ENCODE measurements at places on chromosomes 5 and 9.

DNA sequence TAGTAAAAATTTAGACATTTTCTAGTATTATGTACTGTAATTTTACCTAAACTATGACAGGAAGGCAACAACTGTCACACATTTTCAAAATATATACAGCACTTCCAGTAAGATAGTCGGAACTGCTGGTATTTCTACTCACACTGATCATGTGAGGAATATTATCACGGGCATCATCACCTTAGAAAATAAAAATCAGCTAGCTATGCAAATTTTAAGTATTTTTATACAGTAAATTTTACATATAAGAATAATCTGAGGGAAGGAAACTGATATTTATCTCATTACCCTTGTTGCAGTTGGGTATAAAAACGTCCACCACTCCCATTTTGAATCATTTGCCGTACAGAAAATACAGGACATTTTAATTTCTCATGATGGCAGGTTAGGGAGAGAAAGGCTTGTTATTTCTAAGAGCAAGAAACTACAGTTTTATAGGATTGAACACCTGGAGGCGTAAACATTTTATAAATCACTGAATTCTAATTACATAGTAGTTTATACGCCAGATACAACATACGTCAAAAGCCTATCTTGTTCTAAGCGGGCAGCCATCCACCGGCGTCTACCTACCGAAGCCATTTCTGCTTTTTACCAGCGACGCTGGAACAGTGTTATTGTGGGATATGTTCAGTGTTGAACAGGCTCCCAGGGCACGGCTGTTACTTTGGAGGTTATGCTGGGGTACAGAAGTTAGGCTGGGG, 729 bp upstream of the TNPO1 start:
- DNase-seq, result no peak

GRCh38 chr5:10229306-10230048, 20.2 kb downstream of the ATPSCKMT start:
- no peak for DNase-seq

DNA sequence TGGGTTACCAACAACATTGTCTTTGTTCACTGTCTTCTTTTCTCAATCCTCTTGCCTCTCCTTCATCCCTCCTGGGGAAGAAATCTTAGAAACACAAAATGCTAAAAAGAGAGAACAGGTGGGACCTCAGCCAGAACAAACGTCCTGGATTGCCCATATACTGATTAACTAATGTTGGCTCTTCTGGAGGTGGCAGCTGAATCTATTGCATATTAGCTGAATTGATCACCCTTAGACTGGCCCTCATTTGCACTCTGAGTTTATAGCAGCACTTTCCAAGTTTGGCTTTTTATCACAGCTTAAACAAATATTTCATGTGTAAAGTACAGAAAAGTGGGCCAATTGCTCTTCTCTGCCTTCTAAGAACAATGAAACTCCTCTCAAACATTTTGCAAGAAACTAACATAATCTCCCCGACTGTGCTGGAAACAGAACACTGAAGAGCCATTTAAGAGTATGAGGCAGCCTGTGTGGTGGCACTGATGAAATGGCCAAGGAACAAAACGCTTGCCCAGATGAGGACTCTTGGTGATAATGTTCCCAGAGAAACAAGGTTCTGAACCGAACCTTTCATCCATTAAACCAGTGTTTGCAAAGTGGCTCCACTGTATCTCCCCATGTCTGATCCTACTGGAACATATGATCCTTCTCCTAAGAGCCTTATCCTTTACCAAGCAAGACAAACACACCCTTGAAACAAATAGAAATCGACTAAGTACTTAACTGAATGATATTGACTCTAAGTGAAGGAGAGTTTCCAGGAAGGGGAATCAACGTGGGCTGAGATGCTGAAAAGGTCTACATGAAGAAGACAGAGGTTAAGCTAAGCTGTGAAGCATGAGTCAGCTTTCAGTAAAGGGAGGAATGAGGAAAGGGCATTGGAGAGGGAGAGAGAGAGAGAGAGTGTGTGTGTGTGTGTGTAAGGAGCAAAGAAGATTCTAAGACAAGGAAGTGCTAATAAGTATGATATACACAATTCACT, 83.2 kb upstream of the LIFR start:
- no peak for DNase-seq

DNA sequence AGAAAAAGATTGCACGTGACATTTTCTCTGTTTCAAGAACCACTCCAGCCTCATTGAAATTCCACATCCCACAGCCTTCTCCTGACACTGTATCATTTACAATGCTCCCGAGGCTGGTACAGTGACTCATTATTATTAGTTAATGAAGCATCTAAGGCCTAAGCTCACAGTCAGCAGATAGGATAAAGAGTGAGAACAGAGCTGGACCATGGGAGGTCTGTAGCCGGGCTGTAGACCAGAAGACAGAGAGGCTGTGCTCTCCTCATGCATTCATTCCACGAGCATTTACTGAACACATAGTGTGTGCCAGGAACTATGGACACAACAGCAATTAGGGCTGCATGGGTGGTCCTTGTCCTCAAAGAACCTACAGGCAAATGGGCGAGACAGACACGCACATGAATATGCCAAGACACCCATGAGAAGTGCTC, 47.3 kb upstream of the GALNT10 start:
- DNase-seq, result no peak

- DNase-seq, result no peak
These were observed 197.0 kb upstream of the DMAC1 start for GRCh38 chr9:7996558-7996957.

DNA sequence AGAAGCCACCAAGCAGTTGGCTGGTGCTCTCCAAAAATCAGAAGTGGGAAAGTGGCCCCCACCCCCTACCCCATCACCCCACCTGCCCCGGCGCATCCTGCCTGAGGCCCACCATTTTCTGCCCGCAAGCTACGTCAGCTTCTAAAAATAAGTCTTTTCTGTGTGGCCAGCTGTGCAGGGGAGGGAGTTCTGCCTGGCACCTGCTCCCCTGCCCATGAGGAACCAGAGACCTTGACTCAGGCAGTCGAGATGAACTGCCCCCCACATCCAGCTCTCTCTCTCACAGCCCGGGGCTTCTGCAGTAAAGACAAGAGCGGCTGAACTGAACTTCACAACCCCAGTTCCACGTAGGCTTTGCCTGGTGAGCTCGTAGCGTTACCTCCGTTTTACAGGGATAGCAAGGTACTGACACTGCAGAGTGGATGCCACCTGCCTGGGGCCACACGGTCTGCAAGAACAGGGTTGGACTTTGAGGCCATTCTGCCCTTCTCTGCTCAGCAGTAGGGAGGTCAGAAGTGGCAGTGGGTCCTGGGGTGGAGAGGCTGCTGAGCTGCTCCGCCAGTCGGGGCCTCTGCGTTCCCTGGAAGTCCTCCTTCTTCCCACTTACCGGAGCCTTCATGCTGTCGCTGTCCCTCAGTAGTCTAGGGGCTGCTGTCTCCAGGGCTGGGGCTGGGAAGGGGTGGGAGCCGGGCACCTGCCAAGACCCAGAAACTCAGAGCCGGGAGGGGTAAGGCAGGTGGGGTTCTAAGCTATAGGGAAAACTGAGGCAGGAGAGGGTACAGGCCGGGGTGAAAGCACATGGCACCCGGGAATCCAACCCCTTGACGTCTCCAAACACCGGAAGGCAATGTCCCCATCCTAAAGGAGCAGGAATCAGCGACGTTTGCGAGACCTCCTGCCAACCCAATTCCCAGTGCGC, 781 bp downstream of the ST6GALNAC4 start:
- no peak for DNase-seq

- DNase-seq, result no peak
These were observed 75.8 kb downstream of the INIP start for GRCh38 chr9:112642126-112642525.

GRCh38 chr5:151085517-151086041, 4.7 kb upstream of the TNIP1 start:
- DNase-seq, result no peak

- DNase-seq, result no peak
These were observed 1.4 kb upstream of the C5orf15 start for GRCh38 chr5:133969654-133970324.

GRCh38 chr9:103377667-103378066, 382.5 kb downstream of the CYLC2 start:
- no peak for DNase-seq

DNA sequence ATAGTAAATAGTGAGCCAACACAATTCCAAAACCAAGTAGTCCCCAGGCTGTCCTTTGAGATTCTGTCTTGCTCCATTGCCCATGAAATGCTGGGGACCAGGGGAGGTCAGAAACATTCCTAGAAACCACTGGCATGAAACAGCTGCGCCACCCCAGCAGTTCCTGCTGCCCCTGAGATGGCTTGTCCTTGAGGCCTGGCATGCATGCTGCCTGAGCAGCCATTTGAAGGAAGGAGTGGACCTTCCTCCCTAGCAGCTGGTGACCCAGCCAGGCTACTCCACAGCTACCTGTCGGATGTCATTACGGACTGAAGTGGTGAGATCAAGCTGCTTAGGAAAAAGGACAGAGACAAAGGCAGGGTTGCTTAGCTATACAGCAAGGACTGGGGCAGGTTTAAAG, 260.6 kb downstream of the DENND1A start:
- DNase-seq, result no peak

- no peak for DNase-seq
These were observed 301.2 kb downstream of the KIAA0825 start for GRCh38 chr5:94316916-94317838.

GRCh38 chr5:122385286-122385685, 73.2 kb downstream of the SNCAIP start:
- no peak for DNase-seq

- DNase-seq, result no peak
These were observed 9.3 kb downstream of the PCDHGA12 start for GRCh38 chr5:141439411-141440141.

DNA sequence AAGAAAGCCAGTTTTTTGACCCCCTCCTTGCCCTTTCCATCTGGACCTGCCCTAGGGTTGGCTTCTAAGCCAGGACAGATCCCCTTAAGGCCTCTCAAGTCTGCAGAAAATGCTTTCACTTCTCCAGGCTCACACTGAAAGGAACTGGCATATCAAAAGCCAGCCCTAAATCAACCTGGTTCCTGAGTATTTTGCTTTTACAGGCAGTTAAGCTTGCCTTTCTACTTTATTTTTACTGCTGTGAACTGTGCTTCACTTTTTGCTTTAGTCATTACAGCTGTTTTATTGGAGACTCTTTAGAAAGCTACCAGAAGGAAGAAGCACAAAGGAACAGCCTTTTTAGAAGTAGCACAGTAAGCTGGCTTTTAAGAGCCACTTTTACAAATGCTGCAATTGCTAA, 5.0 kb downstream of the TARS1 start:
- no peak for DNase-seq

DNA sequence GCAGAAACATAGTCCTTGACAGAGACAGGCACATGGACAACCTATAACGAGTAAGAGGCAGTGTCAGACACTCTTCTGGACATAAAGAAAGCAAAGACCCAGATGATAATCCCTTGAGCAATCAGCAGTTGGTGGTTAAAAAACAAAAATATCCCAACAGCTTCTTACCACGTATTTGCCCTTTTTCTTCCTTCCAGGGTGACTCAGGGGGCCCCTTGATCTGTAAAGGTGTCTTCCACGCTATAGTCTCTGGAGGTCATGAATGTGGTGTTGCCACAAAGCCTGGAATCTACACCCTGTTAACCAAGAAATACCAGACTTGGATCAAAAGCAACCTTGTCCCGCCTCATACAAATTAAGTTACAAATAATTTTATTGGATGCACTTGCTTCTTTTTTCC, 9.5 kb downstream of the GZMK start:
- DNase-seq, result no peak

- DNase-seq, result no peak
These were observed 265.0 kb downstream of the TRPM3 start for GRCh38 chr9:70856411-70856810.

- no peak for DNase-seq
These were observed 4.7 kb downstream of the EGFL7 start for GRCh38 chr9:136667214-136667939.

GRCh38 chr5:181259974-181260719, 796 bp downstream of the TRIM52 start:
- DNase-seq, result no peak

DNA sequence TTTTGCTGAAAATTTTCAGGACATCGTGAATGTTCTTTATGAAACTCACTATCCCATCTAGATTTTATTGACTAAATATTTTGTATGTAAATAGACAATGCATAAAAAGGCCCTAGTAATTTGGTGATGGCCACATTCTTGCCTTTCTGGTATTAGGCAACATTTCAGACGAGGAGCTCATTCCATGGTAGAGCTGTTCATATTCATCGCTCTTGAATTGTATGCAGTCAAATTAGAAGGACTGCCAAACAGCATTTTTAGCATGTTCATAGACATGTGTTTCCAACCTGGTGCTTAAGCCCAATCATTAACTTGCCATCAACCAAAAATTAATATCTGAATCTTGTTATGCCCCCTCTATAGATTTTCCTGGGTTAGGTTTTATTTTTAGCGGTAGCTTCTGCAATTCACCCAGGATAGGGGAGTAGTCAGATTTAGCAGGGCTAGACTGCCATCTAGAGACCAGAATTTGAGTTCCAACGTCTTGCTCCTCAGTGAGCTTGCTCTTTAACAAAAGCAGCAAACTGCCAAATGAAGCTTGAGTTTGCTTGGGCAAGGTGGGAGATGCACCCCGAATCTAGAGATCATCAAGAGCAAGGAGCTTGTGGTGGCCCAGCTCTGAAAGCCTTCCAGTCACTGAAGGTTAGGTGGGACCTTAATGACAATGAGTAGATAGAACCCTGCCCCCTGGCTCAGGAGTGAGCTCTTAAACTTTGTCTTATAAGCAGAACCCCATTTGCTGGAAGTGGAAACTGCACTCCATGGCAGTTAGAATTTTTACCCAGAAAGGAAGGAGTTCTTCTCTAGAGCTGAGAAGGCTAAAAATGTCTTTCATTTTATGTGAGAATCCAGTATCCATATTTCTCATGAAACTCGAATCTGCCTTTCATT, 456.2 kb downstream of the RASEF start:
- no peak for DNase-seq

- DNase-seq, result no peak
These were observed 147.9 kb downstream of the MACROH2A1 start for GRCh38 chr5:135251093-135251492.

DNA sequence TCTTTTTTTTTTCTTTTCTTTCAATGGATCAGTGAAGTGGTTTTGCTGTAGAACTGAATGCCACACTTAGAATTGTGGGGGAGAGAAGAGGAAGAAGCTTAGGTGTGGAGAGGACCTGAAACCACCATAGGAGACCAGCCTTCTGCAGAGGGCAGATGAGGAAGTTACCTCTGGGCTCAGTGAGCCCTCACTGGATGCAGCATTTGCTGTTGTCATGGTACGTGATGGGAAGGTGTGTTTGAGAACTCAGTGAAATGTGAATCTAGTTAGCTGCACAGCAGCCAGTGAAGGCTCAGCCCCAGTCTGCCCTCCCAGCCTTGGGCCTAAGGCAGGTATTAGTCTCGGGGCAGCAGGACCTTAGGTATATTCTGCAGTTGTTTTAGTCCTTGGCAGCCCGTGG, 17.5 kb downstream of the CYFIP2 start:
- DNase-seq, result no peak

All from activated CD4-positive, CD25-positive, alpha-beta regulatory T cell treated with anti-CD3 and anti-CD28 coated beads, Interleukin-2, amount 50 U/mL, for 72 hours (primary cell).